ENCODE measurements at places on chromosomes 5 and 9. TPM values are rescaled to one million over a fixed set of nuclear protein-coding genes. Genes with fewer than 3 reads are reported as not detected.

Gene PCDHGA3
- not detected for total RNA-seq

Gene ANKRD33B
- total RNA-seq, result 10.2 TPM

Gene FAT2
- not detected for total RNA-seq

Gene KCNT1
- not detected for total RNA-seq

Gene FAM221B
- total RNA-seq, result not detected

Gene SOX30
- 5.8 TPM for total RNA-seq

Gene TOMM5
- total RNA-seq, result 131 TPM

Gene TXNDC8
- total RNA-seq, result not detected
